ENCODE measurements at places on chromosomes 11 and 22.

DNA sequence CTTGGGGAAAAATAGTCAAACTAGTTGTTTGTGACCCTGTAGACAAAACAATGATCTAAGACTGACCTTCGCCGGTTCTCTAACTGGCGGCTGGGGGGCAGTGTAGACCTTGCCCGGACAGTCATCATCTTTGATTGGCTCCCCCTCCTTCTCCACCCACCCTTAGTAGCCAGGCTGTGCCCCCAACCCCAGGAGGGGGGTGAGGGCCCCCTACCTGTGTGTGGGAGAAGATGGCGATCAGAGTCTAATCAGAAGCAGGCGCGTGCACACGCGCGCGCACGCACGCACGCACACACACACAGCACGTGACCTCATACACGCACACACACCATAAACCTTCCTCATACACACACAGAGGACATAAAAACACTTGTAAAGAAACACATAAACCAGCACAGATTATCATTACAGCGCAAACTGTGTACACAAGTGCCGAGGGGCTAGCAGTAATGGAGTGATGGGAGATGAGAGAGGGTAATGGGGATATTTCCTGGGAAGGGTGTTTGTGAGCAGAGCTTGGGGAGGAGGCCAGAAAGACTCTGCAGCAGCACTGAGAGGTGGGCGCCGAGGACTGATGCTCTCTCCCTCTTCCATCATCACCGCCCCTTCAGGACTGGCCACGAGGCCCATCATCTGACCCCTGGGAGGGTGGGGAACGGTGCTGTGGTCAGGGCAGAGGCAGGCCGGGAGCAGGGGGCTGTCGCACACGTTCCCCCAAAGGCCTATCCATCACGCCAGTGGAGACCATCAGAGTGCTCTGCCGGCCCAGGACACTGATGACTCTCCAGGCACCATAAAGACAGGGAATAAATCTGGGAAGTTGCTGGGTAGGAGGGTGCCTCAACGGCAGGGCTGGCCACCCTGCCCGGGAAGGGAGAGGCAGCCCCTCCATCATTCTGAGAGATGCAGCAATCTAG is 12.2 kb downstream of the NECTIN1 start:
- DNase-seq = no peak

DNA sequence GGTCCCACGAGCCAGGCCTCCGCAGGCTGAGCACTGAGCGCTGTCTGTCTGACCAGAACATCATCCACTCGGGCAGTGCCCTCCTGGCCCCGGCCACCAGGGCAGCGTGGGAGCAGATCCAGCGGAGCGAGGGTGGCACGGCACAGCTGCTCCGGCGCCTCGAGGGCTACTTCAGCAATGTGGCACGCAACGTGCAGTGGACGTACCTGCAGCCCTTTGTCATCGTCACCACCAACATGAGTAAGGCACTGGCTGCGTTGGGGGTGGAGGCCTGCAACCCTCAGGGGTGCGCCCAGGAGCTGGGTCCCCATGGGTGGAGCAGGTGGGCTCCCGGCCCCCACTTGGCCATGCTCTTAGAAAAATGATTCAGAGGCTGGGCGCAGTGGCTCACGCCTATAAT is 49.7 kb upstream of the PRODH start:
- DNase-seq = no peak

DNA sequence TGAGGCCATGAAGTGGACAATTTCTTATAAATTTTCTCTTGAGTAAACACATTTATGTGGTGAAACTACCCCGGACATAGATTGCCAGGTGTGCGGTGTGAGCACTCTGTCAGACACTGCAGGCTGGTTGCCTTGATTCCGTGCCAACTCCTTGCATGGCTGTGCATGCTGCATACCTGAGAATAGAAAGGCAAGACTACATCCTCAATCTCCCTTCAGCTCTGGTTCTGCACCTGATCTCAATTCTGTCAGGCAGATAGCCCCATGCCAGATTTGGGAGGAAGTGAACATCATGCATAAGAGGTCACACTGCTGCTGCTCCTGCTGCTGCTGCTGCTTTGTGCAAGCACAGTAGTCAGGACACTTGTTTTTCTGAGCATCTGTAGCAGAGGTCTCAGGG is 42.5 kb upstream of the DEUP1 start:
- DNase-seq = no peak

- no peak for DNase-seq
These were observed 6.6 kb upstream of the MMP27 start for GRCh38 chr11:102712137-102712536.

DNA sequence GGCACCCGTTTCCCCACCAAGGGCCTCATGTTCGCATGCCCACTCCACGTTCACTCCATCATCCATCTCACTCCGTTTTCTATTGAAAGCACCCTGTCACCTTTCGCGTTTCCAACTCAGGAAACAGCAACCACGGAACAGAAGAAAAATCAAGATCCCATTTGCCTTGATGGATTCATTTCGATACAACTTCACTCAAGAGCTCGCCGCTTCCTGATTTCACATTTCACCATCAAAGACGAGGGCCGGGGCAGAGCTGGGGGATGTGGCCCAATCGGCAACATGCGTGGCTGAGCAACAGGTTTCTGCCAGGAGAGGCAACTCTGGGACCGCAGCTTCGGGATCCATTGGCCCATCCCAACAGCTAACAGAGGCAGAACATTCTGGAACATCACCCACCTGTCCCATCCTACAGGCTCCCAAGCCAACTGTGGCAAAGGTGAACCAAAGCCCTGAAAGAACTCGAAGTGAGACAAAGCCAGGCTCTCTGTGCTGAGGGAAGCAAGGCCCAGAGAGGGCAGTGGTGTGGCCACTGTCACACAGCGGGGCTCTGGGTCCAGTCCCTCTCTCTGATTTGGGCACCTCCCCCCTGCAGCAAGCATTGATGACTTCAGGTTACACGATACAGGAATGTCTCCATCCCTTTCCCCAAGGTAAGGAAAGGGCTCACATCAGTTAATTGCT is 36.2 kb upstream of the CD5 start:
- no peak for DNase-seq

- no peak for DNase-seq
These were observed 86.7 kb downstream of the NTM start for GRCh38 chr11:131457163-131457562.

Data from stimulated activated CD8-positive, alpha-beta memory T cell treated with anti-CD3 and anti-CD28 coated beads, Interleukin-2, amount 100 ng/mL, for 1 hour (primary cell).